ENCODE measurements at places on chromosomes 2 and 18.

DNA sequence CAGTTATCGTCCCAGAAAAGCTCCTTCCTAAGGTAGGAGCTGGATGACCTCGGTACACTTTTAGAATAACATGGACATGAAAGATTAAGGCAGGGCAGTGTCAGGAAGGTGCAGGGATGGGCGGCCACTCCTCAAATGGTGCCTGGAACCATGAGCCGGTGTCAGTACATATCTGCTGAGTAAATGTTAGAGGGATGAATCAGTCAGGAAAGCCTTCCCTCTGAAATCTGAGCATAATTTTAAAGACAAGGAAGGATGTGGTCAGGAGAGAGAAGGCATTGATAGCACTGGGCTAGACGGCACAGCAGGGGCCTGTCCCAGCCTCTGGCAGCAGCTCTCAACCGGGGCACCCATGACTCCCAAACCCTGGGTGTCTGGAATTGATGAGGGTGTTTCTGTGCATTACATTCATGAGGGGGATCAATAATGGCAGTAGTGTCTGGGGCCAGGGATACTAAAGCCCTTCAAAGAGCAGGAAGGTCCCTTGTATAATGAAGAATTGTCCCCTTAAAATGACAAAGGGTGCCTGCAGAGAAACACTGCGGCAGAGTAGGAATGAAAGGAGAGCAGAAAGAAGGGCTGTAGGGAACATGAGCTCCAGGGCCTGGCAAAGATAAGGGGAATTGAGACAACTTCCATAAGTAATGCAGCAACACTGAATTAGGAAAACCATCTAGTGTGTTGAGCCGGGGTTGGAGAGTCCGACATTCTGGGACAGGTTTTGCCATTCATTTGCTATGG, 162.3 kb upstream of the REV1 start:
- no peak for DNase-seq

- no peak for DNase-seq
Measured at GRCh38 chr2:205744074-205744591, 61.8 kb downstream of the NRP2 start.

- no peak for DNase-seq
Measured at GRCh38 chr2:102356381-102356712, 751 bp downstream of the IL18R1 start.

DNA sequence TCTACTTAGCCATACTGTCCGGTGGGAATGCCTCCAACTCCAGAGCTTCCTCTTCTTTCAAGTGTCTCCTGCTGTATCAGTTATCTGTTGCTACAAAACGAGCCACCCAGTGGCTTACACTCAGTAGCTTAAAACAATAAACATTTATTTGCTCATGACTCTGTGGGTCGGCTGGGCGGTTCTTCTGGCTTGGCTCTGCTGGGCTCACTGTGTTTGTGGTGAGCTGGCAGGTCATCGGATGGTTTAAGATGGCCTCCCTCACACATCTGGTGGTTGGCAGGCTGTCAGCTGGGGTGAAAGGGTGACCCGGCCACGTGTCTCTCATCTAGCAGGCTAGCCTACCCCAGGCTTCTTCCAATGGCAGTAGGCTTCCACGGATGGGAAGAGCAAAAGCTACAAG, 122.4 kb upstream of the SLC1A4 start:
- no peak for DNase-seq

GRCh38 chr18:23608211-23608610, 21.9 kb upstream of the NPC1 start:
- DNase-seq: no peak

DNA sequence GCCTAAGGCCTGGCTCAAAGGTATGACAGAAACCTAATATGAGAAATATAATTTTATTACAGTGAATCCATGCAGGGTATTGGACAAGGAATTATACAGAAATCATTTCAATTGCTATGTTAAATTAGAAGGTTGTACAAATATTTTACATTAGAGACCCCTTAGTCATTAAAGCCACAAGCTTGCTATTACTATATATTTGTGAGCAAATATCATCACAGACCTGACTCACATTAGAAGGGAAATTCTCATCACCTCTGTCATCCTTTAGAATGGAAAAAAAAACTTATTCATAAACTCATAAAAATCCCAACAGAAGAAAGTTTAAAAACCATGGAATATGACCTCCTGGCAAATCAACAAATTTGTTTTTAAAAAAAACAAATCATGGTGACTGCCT, 277.9 kb downstream of the DCC start:
- DNase-seq: no peak

DNA sequence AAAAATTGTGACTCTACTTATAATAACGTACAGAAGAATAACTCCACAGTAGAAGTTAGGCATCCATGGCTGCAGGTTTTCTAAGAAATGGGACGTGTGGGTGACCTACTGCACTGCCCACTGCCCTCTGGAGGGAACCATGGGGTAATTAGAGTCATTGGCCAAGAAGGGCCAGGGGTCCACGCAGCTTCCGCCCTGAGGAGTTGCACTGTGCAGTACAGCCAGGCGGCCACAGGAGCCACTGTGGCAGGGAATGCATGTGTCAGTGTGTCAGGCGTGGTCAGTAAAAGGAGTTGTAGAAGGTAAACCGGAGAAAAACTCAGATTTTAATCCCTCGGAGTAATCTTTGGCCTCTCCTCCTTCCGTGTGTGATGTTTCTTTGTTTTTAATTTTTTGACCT, 24.8 kb downstream of the NCK2 start:
- DNase-seq: no peak

DNA sequence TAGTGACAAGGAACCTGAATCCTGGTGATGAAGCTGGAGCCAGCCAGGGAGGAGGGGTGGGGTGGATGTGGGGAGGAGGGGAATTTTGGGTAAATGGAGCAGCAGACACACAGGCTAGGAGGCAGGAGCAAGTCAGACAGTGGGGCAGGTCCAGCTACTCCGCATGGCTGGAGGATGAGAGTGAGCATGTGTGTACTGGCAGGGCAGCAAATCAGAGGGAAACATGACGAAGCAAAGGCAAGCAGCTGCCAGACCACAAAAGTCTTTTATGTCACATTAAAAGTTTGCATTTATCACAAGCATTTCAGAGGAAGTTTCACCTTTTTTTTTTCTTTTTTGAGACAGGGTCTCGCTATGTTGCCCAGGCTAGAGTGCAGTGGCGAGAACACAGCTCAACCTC, 11.9 kb upstream of the KIDINS220 start:
- DNase-seq: no peak

- no peak for DNase-seq
Measured at GRCh38 chr2:29066997-29067605, 7.2 kb downstream of the PCARE start.

DNA sequence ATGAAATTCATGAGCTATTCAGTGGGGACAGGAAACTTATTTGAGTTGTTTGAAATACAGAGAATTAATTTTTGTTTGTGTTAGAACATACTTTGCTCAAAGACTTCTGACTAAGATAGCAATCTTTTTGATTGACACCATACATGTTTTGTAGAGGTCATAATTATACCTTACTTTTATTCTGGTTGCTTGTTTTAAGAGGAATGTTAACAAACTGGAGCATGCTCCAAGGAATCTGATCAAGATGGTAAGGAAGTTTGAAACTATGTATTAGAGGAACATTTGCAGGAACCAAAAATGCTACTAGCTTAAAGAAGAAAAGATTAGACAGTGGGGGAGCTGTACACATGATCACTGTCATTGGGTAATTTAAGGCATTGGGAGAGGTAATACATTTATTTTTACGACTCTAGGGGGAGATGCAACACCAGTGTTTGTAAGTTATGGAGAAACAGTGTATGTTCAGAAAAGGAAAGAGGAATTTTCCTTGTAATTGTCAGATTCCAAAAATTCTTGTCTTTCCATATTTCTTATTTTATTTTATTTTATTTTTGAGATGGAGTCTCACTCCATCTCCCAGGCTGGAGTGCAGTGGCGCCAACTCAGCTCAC, 8.0 kb downstream of the AGFG1 start:
- no peak for DNase-seq

- no peak for DNase-seq
Measured at GRCh38 chr2:98028101-98028561, 32.4 kb upstream of the TMEM131 start.

- DNase-seq: no peak
Measured at GRCh38 chr2:85137156-85137555, 4.0 kb downstream of the TCF7L1 start.

- DNase-seq: no peak
Measured at GRCh38 chr2:183117226-183117625, 7.0 kb upstream of the NUP35 start.

DNA sequence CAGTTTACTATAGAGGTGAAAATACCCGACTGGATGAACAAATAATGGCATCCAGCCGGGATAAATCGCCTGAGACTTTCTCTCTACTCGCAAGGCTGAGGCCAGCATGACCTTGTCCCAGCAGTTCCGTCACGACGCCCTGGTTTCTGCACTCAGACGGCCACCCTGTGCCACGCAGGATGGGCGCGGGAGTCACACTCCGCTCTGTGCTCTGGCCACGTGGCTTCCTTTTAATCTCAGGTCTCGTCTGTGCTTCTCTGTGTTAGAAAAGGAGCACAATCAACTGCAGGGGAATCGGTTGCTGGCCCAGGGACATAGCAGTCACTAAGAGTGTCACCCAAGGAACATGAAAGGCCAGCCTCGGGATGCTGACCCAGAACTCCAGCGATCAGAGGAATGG, 194.7 kb upstream of the PXDN start:
- no peak for DNase-seq

GRCh38 chr2:149387411-149387810, 57.0 kb downstream of the LYPD6 start:
- DNase-seq: no peak

DNA sequence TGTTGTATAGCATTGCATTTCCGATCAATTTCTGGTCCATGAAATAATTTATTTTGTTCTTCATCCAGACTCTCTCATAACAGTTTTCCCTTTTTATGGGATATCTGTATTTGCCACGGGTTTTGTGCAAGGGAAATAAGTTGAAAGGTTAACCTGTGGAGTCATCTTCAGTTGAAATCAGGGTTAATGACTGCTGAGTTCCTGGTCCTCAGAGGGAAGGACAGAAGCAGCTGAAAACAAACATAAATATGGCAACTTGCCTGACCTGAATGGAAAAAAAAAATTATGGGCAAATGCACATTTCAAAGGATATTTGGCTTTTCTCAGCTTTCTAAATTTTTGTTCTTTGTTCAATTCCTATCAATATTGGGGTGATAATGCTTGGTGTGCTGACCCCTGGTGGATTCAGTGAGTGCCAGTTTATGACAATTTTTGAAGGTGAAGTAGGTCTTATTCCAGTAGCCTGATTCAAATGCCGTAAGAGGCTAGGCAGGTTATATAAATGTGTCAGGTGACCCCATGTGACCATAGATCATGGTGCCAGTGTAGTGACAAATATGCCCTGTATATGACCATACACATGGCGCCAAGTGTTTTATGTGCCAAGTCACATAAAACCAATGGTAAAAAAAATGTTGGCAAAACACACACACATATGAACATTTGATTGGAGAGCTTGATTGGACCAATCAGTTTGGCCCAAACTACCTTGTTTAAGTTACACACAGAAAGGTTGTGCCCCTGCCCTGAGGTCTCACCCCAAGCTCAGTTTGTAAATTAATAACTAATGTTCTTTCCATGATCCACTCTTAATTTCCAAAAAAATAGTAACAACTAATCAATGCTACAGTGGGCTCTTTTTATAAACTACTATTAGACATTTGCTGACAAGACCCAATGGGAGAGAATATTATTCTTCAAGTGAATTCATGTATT, 47.6 kb upstream of the FAM124B start:
- no peak for DNase-seq
